ENCODE measurements at places on chromosomes 1 and 21.

DNA sequence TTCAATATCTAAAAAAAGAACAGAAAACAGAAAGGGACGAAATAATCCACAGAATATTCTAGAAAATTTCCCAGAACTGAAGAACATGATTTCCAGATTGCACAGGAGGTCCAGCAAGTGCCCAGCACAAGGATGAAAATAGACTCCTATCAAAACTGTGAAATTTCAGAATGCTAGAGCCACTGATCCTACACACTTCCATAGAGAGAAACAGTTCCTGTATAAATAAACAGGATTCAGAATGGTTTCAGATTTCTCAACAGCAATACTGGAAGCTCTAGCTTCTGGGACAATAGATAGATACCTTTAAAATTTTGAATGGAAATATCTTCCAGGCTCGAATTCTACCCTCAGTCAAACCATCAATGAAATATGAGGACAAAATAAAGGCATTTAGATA is 4.6 kb downstream of the TARBP1 start:
- no peak for DNase-seq

GRCh38 chr1:150225546-150225945 is 10.4 kb downstream of the ANP32E start:
- DNase-seq = no peak

DNA sequence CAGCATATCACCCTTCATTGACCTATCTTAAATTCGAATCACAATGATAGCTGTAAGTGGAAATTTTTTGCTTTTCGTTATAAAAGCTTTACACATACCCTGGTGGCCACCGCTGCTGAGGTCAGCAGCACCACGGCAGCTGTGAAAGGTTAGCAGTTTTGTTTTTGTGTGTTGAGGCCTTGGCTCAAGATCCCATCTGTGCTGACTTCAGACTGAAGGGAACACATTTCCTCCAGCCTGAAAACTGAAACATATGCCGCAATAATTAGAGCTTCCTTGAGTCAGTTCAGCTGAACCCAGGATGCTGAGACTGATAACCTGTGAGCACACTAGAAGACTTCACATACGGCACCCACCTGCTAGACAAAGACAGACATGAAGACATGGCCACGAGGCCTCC is 103.0 kb downstream of the SMYD3 start:
- DNase-seq = no peak

- DNase-seq = no peak
Measured at GRCh38 chr1:184392779-184393522, 6.1 kb downstream of the C1orf21 start.

Data from NCI-H446 treated with DMSO at 0.1 percent for 48 hours (cell line).